Right cardiac atrium (tissue), 5 donors: ENCODE measurements at places on chromosomes 11 and 22. TPM values are rescaled to one million over a fixed set of nuclear protein-coding genes. Genes with fewer than 3 reads are reported as not detected.

- peak; percentile 79 for DNase-seq
These were observed 2.9 kb upstream of the CYP2R1 start for GRCh38 chr11:14894657-14895598.

GRCh38 chr11:113613619-113614018 lies 92.5 kb downstream of the TMPRSS5 start:
- DNase-seq = no peak

Gene CARD18
- total RNA-seq = not detected

DNA sequence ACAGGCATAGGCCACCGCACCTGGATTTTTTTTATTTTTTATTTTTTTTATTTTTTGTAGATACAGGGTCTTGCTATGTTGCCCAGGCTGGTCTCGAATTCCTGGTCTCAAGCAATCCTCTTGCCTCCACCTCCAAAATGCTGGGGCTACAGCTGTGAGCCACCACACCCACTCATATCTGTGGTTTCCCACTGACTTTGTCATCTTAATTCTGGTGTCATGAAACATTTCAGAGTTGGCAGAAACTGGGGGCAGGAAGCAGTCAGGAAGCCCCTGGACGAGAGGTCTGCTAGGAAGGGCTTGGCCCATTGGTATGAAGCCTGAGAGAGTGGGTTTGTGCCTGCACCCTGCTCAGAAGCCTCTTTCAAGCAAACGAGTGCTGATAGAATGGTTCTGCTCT lies 49.1 kb downstream of the COMMD9 start:
- DNase-seq = no peak

GRCh38 chr22:18968011-18968749 lies 32.1 kb upstream of the PRODH start:
- peak; percentile 82 for DNase-seq

GRCh38 chr11:14742849-14743559 lies 99.4 kb downstream of the PDE3B start:
- DNase-seq = no peak

DNA sequence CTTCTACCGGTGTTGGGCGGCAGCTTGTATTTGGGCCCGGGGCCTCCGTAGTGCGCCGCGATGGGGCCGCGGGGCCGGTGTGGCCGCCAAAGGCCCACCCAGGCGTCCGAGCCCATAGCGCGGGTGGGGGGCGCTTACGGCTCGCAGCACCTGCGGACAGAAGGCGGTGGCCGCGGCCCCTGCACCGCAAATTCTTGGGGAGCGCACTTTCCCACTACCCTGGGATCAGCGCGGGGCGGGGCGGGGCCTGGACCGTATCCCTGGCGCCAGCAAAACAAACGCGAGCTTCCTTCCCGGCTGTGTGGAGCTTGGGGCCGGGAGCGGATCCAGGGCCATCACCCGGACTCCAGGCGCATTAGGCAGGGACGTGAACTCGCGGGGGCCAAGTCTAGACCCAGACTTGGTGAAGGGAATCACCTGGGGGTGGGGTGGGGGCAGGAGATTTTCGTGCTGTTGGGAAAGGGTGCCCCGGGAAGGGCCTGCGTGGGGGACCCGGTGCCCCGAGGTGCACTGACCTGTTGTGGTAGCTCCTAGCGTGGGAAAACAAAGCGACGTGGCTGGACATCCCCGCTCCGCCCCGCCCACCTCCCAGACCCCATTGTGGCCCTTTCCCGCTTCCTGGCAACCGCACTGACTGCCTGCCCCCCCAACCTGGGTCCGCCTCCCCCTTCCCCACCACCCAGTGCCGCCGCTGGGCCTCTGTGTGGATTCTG lies 2.3 kb upstream of the TYMP start:
- DNase-seq = peak; percentile 90
